AG09309 (cell line): ENCODE measurements at places on chromosomes 6 and 20.
A peak's percentile ranks its signal among the peaks of the same experiment; 100 is the strongest.

- no peak for DNase-seq
Observed at GRCh38 chr20:35838205-35838604, 66.4 kb downstream of the PHF20 start.

DNA sequence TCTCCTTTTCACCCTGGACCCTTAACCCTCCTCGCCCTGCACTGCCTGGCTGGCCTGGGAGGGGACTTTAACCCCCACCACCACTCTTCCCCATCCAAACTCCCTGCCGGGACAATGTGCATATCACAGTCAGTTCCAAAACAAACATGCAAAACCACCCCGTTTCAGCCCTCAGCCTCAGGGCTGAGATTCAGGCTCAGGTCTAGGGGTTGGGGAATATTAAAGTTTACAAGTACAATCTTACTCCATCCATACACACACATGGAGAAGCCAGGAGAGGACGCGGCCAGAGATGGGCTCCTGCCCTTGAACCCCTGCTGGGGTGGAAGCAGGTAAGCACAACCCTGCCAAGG lies 534 bp downstream of the KIAA1755 start:
- no peak for DNase-seq

DNA sequence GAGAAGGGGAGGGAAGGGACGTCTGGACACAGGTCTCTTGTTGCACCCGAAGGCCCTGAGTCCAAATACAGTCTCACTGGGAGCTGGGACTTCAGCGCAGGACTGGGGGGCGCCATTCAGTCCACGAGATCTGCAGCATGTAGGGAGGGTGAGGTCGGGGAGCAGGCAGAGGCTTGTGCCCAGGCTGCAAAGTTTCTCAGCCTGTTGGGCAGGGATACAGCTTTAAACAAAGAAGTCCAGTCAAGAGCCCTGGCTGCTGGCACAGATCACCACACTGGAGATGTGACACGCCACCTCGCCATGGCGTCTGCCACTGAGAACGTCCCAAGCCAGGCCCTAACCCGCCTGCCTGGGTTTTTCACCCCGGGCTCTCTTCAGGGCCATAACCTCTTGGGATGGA lies 256.6 kb downstream of the DLL1 start:
- no peak for DNase-seq

- no peak for DNase-seq
Observed at GRCh38 chr6:141482796-141483597, 649.7 kb upstream of the GJE1 start.

DNA sequence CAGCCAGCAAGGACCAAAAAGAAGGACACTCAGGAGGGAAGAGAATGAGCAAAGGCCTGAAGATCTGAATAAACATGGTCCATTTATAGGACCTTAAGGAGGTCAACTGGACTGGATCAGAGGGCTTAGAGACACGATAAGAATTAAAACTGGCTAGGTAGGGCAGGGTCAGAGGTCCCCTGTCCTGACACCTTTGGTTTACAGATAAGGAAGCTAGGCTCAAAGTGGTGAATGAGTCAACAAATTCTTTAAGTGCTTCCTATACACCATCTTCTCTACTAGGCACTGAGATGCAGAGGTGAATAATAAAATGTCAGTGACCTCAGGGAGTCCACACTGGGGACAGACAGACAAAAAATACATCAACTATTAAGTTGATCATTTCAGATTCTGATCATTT lies 70.3 kb downstream of the HIVEP2 start:
- DNase-seq = no peak

GRCh38 chr20:18904624-18905023 lies 91.0 kb downstream of the SCP2D1 start:
- no peak for DNase-seq

GRCh38 chr6:138607478-138608433 lies 108.5 kb upstream of the NHSL1 start:
- no peak for DNase-seq

GRCh38 chr6:108804956-108805355 lies 43.3 kb upstream of the ARMC2 start:
- DNase-seq = no peak

- DNase-seq = peak; percentile 35
Observed at GRCh38 chr6:41430875-41431274, 95.5 kb downstream of the NCR2 start.

- DNase-seq = peak; percentile 53
Observed at GRCh38 chr6:436308-437036, 44.9 kb downstream of the IRF4 start.

GRCh38 chr6:2708456-2708855 lies 42.3 kb downstream of the MYLK4 start:
- DNase-seq = no peak

DNA sequence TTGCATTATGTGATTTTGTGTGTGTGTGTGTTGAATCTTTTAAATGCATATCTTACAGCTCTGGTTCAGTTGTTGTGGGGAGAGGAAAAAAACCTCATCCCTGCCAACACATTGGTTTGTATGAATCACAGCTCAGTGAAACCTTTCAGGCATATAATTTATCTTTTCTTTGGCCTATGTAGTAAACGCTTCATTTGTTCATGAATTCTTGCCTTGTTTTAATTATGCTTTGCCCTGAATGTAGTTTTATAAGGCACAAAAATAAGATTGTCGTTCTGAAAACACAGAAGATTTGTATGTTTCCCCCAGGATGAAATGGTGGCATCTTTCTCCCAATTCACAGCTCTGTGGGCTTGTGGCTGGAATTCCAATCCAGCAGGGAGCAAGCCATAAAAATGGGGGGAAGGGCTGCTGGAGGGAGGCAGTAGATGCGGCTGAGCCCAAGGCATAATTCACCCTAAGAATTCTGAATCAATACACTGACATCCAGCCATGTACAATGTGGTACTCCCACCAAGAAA lies 45.1 kb downstream of the BCAS1 start:
- DNase-seq = peak; percentile 67

DNA sequence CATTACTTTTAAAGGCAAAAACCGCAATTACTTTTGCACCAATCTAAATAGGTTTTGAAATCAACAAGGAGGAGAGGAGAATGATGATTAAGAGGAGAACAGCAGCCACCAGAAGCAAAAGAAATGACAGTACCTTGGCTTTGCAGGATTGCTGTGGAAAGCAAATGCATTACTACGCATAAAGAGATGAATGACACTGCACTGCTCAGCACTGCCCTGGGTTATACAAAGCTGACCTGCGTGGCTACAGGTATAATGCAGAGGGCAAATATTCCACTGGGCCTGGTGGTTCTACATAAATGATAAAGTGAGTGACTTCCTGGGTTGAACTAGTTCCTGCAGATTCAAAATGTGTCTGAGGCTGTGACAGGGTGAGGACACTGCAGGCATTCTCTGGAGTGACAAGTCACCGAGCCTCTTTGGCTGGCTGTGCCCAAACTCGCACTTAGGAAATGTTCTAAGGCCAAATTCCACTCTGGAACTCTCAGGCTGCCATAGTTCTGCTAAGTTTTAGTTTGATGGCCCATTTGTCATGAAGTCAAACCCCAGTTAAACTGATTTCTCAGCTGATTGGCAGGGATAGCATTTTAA lies 78.6 kb downstream of the INSM1 start:
- DNase-seq = no peak

- DNase-seq = no peak
Observed at GRCh38 chr6:124487623-124488431, 474.4 kb upstream of the RNF217 start.

DNA sequence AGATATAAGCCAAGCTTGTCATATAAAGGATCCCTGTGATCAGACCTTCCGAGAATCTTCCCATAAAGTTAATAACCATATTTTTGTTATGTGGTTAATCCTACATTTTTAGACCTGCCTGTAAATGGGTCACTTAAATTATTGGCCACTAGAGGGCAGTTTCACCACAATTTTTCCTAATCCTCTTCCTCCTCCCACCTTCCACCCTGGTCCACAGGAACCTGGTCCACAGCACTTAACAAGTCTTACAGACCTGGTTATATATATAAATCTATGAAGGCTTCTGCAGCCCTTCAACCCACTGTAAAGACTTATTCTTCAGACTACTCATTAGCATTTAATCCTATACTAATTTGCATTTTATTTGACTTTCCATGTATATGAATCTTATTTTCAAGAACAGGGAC lies 28.3 kb downstream of the MRS2 start:
- peak; percentile 28 for DNase-seq

DNA sequence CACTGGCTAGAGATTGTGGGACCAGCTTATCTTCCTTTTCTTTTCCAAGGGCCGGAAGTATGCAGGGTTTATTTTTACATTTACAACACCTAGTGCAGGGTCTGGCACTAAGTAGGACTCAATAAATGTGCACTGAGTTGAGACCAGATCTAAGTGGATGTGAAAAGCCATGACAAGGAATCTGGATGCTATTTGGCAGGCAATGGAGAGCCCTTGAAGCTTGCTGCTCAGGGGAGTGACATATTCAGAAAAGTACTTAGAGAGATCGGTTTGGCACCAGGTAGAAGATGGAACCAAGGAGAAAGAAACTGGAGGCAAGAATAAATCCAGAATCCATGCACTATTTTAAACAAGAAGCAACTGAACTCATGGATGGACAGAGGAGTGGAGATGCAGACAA lies 815.8 kb downstream of the MAFB start:
- no peak for DNase-seq

DNA sequence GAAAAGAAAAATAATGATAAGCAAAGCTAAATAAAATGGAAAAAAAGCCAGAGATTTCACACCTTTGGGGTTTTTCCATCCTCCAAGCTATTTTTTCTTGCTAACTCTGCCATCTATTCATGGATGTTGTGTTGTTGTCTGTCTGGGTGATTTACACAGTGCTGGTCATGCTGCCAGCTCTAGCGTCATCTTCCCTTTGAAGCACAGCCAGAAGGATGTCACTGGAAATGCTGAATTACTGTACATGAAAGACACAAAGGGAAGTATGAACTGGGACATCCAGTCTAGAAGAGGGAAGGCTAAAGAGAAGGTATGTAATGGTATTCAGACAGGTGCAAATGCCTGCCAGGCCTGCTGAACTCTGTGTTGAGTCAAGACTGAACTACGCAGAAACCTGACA lies 241.9 kb upstream of the STXBP5 start:
- DNase-seq = no peak

GRCh38 chr20:53789989-53790675 lies 196.5 kb upstream of the ZNF217 start:
- DNase-seq = no peak

GRCh38 chr20:5397393-5397792 lies 80.6 kb upstream of the PROKR2 start:
- no peak for DNase-seq

GRCh38 chr6:47091886-47092668 lies 49.9 kb upstream of the ADGRF1 start:
- DNase-seq = no peak

DNA sequence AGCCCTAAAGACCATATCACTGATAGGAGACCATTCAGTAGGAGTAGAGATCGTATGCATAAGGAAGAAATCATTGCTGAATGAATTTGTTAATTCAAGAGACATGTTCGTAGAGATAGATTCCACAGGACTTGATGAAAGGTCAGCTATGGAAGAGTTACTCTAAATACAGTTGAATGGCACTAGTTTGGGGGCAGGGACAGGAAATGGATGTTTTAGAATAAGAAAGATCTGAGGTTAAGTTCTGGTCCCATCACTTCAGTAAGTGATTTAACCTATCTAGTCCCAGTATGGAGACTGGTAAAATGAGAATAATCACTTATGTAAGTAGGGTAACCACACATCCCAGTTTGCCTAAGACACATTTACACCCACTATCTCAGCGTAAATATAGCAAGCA lies 2.9 kb upstream of the BFSP1 start:
- DNase-seq = no peak

DNA sequence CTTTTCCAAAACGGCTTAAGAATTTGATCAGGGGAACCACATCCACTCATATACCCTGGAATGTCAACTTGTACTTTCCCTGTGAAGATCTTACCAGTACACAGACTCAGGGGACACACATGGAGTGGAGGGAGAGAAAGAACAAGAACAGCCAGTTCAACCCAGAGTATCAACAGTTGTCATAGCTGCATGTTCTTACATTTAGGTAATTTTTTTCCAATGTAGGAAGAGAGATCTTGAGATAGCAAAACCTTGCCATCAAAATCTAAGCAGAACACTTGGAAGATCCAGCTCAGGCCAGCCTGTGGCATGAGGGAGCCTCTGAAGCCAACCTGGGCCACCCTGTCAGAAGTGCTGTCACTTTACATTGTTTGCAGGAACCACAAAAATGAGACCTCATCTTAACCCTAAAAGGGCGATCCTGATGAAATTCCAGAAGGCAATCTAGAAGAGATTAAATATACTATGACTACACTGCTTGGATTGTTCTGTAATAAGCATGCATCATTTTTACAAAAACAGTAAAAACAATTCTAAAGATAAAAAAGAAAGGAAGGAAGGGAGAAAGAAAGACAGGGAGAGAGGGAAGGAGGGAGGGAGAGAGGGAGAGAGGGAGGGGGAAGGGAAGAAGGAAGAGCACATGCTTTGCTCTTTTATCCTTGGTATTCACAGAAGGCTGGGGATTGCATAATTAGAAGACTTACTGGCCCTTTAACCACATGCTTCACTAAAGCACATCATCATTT lies 124.7 kb upstream of the TCF21 start:
- no peak for DNase-seq

DNA sequence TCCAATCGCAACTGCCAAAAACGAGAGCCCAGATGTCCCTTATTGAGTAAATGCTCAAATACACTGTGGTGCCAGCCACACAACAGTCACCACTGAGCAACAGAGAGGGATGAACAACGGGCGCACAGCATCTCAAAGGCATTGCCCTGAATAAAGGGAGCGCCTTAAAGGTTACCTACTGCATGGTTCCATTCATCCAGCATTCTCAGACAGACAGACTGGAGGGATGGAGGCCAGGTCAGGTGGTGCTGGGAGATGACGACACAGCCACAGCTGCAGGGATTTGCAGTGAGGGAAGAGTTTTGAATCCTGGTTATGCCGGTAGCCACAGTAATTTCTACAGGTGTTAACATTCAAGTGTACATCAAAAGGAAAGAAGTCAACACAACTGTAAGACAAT lies 615.5 kb upstream of the AGPAT4 start:
- DNase-seq = no peak

GRCh38 chr6:167053895-167054530 lies 54.8 kb downstream of the CEP43 start:
- no peak for DNase-seq

DNA sequence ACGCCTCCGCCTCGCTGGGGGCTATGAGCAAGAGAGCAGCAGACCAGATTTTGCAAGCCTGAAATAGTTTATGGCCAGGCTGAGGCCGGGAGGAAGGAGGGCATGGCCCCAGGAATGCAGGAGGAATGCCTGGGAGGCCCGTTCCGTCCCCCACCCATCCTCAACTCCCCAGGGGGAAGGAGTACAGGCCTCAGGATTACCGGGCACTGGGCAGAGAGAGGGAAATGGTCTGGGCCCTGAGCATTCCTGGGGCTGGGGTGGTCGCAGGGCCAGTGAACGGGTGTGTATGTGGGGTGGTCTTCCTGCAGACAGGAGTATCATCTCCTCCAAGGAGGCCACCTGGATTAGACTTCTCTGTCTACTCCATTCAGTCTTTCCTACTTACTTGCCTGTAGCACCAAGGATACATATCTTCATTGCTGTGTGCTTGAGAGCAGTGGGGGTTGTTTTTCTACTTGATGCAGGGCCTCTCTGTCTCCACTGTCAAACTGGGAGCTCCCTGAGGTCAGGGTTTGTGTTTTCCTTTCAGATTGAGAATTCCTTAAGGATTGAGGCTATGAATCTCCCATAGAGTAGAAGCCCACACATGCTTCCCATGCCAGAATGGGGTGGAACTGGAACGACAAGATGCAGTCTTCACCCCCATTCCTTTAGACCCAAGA lies 81.3 kb downstream of the VEGFA start:
- peak; percentile 64 for DNase-seq

- no peak for DNase-seq
Observed at GRCh38 chr6:136893187-136893586, 28.9 kb upstream of the SLC35D3 start.

- no peak for DNase-seq
Observed at GRCh38 chr20:34941226-34941625, 14.4 kb downstream of the GSS start.
